ENCODE measurements at places on chromosomes 2 and 18.

- no peak overlapping the region for H3K27ac ChIP-seq
- H3K27me3 ChIP-seq, result no peaks in the 10 kb centered on the region
- H3K4me1 ChIP-seq, result no peaks in the 10 kb centered on the region
- H3K36me3 ChIP-seq, result no peaks in the 10 kb centered on the region
Measured at GRCh38 chr2:58535990-58536389, 294.9 kb upstream of the FANCL start.

DNA sequence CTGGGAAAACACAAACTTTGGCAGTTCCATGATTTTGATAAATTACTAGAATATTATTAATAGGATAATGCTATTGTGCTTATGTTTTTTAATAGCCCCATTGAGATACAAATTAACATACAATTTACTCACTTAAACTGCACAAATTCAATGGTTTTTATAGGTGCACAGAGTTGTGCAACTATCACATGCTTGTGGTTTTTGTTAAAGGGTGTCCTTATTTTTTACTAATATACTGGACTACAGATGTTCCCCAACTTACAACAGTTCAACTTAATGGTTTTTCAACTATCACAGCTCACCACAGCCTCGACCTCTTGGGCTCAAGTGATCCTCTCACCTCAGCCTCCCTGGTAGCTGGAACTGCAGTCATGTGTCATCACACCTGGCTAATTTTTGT is 76.6 kb downstream of the OSBPL1A start:
- no peak overlapping the region for H3K4me3 ChIP-seq
- H3K27ac ChIP-seq, result no peak overlapping the region
- no peaks in the 10 kb centered on the region for H3K4me1 ChIP-seq
- no peaks in the 10 kb centered on the region for H3K27me3 ChIP-seq

- no peaks in the 10 kb centered on the region for H3K27me3 ChIP-seq
- H3K4me3 ChIP-seq, result no peak overlapping the region
- no peak overlapping the region for H3K27ac ChIP-seq
- no peaks in the 10 kb centered on the region for H3K36me3 ChIP-seq
- DNase-seq, result no peak
Measured at GRCh38 chr2:240478346-240479110, 43.1 kb downstream of the GPC1 start.

GRCh38 chr18:49632588-49632987 is 70.7 kb downstream of the LIPG start:
- H3K27me3 ChIP-seq, result no peaks in the 10 kb centered on the region
- no peak overlapping the region for H3K4me3 ChIP-seq
- H3K4me1 ChIP-seq, result peaks cover 32% of the 10 kb centered on the region
- no peak for DNase-seq

- peaks cover 42% of the 10 kb centered on the region for H3K4me1 ChIP-seq
- H3K4me3 ChIP-seq, result no peak overlapping the region
- H3K36me3 ChIP-seq, result no peaks in the 10 kb centered on the region
Measured at GRCh38 chr2:191638802-191639172, 39.1 kb upstream of the NABP1 start.

GRCh38 chr18:47143899-47144485 is 6.3 kb downstream of the HDHD2 start:
- H3K4me1 ChIP-seq, result no peaks in the 10 kb centered on the region
- no peak overlapping the region for H3K27ac ChIP-seq
- no peaks in the 10 kb centered on the region for H3K36me3 ChIP-seq

DNA sequence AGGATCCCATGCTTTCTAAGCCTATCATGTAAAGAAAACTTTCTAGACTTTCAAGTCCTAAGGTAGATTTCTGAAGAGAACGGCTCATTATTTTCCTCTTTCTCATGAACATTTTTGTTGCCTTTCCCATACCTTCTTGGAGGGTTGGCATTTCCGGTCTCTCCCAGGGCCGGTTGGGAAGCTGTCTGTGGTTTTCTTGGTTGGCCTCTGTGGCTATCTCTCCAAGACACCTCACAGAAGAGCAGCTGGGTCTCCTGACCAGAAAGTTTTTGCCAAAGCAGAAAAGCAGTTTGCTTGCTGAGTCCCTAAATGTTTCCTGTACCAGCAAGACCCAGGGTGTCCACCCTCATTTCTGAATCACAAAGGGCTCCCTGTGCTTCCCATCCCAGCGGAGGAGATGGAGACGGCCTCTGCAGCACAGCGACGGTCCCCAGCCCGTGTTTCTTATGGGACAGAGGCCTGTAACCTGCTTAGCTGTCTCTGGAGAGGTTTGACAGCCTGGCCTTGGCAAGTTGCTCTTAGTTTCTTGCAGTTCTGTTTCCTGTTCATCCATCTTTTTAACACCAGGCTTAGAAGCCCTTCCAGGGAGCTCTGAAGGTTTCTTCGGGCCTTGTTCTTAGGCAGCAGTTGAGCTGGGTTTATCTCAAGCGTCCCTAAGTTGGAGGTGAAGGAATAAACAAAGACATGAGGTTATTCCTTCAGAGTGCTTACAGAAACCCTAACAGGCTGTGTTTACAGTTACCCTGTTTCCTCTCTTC is 39.8 kb downstream of the GREB1 start:
- no peaks in the 10 kb centered on the region for H3K27me3 ChIP-seq
- H3K4me3 ChIP-seq, result no peak overlapping the region
- no peaks in the 10 kb centered on the region for H3K36me3 ChIP-seq
- no peaks in the 10 kb centered on the region for H3K4me1 ChIP-seq
- no peak overlapping the region for H3K27ac ChIP-seq
- no peak for DNase-seq
